Activated CD8-positive, alpha-beta memory T cell treated with anti-CD3 and anti-CD28 coated beads, Interleukin-2, amount 50 U/mL, for 4 hours (primary cell): ENCODE measurements at places on chromosomes 12 and 14.

GRCh38 chr12:111687255-111687654 lies 1.4 kb downstream of the ACAD10 start:
- no peak for DNase-seq

DNA sequence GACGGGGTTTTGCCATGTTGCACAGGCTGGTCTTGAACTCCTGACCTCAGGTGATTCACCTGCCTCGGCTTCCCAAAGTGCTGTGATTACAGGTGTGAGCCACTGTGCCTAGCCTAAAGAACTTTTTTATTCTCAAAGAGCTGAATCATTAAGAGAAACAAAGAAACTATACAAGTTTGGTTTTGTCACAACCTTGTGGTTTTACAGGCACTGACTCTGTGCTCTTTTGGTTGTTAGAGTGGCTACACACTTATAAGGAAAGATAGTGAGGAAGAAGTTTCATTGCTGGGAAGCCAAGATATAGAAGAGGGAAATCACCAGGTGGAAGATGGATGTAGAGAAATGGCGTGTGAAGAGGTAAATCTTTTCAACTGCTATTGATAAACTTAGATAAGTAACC lies 10.1 kb upstream of the DNAH10 start:
- no peak for DNase-seq

- no peak for DNase-seq
These were observed 38.7 kb upstream of the SGPP1 start for GRCh38 chr14:63766611-63767010.

DNA sequence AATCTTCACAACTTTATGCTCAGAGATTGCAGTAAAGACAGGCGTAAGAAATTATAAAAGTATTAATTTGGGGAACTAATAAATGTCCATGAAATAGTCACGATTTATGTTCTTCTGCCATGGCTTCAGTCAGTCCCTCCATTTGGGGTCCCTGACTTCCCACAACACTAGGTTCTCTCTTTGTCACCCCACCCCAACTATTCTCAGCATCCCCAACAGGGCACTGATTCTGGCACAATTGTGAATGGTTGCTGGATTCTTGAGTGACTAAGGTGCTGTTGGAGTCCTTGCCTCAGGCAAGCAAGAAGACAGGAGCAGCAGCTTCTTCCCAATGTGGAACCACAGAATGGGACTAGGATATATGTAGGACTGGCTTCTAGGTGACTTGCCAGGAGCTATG lies 15.3 kb downstream of the KRT76 start:
- no peak for DNase-seq

DNA sequence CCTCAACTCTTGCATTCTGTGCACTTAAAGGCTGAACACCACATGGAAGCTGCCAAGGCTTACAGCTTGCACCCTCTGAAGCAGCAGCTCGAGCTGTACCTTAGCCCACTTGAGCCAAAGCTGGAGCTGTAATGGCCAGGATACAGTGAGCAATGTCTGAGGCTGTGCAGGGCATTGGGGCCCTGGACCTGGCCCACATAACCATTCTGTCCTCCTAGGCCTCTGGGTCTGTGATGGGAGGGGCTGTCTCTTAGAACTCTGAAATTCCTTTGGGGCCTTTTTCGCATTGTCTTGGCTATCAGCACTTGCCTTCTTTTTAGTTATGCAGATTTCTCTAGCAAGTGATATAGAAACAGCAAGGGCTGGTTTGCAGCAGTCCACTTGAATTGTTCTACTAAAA lies 303.8 kb upstream of the CLEC14A start:
- no peak for DNase-seq

DNA sequence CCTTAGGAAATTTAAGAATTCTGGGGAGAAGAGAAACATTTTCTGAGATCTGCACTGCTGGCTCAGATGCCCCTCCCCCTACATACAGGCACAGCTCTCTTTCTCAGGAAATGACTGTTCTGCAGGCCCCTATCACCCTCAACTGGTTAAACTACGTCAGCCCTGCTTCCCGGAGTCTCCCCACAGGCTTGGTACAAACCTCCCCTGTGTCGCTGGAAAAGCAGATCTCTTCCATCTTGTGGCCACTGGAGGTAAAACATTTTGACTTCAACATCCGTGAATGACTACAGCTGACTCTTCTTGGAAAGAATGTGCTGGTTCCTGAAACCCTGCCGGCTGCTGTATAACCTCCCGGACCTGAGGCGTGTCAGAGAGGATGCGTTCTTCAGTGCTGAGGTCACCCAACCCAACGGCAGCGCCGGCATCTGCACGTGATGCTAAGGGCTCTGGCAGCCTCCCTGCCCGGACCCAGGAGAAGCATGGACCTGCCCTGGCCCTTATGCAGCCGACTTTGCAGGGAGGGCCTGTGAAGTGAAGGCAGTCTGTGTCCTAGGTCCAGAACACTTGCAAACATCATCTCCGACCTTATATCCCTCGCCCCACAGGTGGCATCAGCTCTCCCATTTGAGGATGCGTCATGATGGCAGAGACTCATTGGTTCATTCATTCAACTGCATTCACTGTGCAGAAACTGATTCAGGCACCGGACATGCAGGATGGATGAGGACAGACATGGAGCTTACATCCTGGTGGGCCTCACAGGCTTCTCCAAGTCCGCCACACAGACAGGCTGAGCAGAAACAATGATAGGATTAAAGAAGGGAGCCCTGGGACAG lies 129.2 kb downstream of the GCH1 start:
- peak; percentile 47 for DNase-seq

GRCh38 chr14:53534841-53535240 lies 381.7 kb upstream of the DDHD1 start:
- DNase-seq: no peak

DNA sequence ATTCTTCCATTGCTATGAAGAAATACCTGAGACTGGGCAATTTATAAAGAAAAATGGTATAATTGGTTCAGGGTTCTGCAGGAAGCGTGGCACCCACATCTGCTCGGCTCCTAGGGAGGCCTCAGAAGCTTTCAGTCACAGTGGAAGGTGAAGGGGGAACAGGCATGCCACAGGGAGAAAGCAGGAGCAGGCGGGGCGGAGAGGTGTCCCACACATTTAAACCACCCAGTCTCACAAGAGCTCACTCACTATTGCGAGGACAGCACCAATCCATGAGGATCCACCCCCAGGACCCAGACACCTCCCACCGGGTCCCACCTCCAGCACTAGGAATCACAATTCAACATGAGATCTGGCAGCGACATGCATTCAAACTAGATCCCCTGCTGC lies 56.0 kb upstream of the C14orf180 start:
- DNase-seq: no peak

DNA sequence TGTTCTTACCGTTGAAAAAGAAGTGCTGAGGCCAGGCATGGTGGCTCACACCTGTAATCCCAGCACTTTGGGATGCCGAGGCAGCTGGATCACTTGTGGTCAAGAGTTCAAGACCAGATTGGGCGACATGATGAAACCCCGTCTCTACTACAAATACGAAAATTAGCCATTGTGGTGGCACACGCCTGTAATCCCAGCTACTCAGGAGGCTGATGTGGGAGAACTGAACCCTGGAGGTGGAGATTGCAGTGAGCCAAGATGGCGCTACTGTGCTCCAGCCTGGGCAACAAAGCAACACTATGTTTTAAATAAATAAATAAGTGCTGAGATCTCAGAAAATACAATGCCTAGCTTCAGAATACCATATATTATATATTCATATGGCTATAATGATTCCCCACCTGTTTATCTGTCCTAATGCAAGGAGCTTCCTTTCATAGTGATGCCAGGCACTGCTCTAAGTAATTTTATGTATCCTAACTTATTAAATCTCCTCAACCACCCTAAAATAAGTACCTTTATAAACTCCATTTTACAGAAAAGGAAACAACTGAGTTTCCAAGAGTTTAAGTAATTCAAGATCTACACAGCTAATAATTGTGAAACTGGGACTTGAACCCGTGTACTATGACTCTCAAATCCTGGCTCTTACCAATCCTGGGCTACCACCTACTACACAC lies 7.3 kb downstream of the PHLDA1 start:
- DNase-seq: no peak

- DNase-seq: no peak
These were observed 36.6 kb downstream of the SFSWAP start for GRCh38 chr12:131747276-131748177.

- no peak for DNase-seq
These were observed 22.1 kb downstream of the ATP6V0A2 start for GRCh38 chr12:123734268-123734667.
